H1 (cell line): ENCODE measurements at places on chromosomes 11 and 22.

DNA sequence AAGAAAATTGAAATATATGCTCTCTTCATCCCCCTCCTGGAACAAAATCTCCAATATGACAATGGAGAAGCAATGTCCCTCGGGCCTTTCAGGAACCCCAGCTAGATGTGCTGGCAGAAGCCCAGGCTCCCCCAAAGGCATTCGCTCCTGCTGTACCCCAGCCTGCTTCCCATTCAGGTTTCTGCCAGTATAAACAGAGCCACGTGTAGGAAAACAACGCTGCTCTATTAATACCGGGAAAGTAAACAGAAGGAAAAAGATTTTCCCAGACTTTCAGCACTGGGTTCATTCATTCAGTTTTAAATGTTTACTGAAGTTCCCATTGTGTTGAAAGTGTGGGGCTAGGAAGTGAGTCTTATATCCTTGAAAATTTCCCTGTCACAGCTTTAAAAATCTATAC, 147.1 kb downstream of the CADM1 start:
- no peak for DNase-seq
- H3K4me1 ChIP-seq = no peaks in the 10 kb centered on the region
- H3K27ac ChIP-seq = no peak overlapping the region

DNA sequence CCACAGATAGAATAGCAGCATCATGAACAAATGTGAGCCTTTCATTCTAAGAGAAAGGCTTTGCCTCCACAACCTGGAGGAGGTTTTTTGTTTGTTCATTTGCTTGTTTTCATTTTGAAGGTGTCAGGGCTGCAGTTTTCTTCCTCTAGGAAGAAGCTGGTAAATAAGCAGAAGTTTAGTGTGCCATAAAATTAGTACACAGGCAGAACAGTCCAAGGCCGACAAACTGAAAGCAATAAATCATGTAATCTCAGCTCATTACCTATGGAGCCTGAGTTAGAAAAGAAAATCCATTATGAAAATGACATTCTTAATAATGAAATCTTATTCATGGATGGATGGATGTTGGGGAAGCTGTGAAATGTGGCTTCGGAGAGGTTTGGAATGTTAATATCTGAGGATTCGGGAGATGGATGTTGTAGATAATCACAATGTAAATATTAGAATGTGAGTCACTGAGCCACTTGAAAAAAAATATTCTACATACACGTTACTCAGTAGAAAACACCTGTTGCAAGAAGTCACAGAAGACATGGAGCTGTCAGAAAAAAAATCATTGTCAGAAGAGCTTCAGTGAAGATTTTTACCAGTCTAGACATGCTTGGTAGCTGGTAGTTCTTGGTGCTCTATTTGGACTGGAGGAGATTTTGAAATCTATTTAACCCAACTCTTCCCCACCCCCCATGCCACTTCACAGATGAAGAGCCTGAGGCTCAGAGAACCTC, 15.0 kb upstream of the ZDHHC13 start:
- DNase-seq = no peak
- no peak overlapping the region for H3K4me3 ChIP-seq
- H3K27ac ChIP-seq = no peak overlapping the region
- H3K4me1 ChIP-seq = 0 out of 2 replicates have a peak, but pooled peaks cover 6% of the 10 kb centered on the region
- no peaks in the 10 kb centered on the region for H3K36me3 ChIP-seq

GRCh38 chr11:27933992-27934829, 173.7 kb downstream of the KIF18A start:
- H3K4me1 ChIP-seq = no peaks in the 10 kb centered on the region
- no peaks in the 10 kb centered on the region for H3K36me3 ChIP-seq
- peak; percentile 59 for DNase-seq
- no peak overlapping the region for H3K27ac ChIP-seq
- no peaks in the 10 kb centered on the region for H3K27me3 ChIP-seq

- no peak overlapping the region for H3K27ac ChIP-seq
- H3K36me3 ChIP-seq = no peaks in the 10 kb centered on the region
- no peak overlapping the region for H3K4me3 ChIP-seq
- peaks cover 5% of the 10 kb centered on the region for H3K4me1 ChIP-seq
- DNase-seq = peak; percentile 58
These were observed 17.5 kb downstream of the ATG16L2 start for GRCh38 chr11:72831521-72832300.

DNA sequence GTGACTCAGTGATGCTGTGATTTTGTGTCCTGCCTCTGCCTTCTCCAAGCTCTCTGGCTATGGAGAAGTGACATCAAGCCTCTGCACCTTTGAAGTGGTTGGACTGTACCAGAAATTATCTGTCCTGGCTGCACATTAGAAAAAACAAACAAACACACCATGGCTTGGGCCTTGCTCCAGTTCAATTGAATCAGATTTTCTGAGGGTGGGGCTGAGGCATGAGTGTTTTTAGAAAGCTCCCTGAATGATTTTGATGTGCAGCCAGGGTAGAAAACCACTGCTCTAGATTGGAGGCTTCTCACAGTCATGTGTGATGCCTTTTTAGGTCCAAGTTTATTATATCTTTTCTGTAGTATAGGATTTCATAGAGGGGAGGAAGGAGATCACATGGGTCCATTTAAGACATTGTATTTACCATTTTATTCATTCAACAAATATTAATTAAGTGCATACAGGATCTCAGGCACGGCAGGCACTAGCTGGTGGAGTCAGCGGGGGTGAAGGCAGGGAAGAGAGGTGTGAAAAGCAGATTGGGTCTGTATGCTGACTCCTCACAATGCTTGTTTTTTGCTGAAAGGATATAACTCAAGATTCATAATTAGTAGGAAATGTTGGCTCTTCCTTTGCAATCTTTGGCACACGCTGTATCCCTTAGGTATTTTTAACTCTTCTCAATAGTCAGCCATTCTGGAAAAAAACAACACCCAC, 7.1 kb upstream of the VSTM5 start:
- H3K27me3 ChIP-seq = no peaks in the 10 kb centered on the region
- DNase-seq = no peak
- H3K27ac ChIP-seq = no peak overlapping the region
- H3K4me1 ChIP-seq = peaks cover 6% of the 10 kb centered on the region; the same call in 1 of the 2 replicates
- no peaks in the 10 kb centered on the region for H3K36me3 ChIP-seq

- H3K4me1 ChIP-seq = no peaks in the 10 kb centered on the region
- H3K4me3 ChIP-seq = no peak overlapping the region
- H3K27ac ChIP-seq = no peak overlapping the region
- no peaks in the 10 kb centered on the region for H3K27me3 ChIP-seq
These were observed 1.3 kb upstream of the ISX start for GRCh38 chr22:35064664-35065063.

DNA sequence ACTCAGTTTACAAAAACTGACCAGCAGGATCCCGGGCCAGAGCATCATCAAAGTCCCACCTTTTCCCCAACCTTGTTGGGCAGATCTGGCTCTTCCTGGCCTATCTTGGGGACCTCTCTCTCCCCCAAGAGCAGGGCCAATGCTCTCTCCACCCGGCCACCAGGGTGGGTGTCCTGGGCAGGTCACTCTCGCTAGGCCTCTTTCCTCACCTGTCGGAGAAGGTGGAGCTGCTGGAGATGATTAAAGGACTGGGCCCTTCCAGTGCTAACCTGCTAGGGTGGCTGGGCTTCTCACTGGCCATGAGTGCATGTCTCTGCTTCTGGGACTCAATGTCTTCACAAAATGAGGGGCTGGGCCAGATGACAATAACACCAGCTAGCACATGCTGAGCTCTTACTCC, 2.9 kb upstream of the CAPN5 start:
- H3K4me3 ChIP-seq = no peak overlapping the region
- H3K27me3 ChIP-seq = peaks cover 3% of the 10 kb centered on the region; the same call in 1 of the 2 replicates
- no peak overlapping the region for H3K27ac ChIP-seq
- H3K4me1 ChIP-seq = no peaks in the 10 kb centered on the region
- H3K36me3 ChIP-seq = no peaks in the 10 kb centered on the region
- no peak for DNase-seq

DNA sequence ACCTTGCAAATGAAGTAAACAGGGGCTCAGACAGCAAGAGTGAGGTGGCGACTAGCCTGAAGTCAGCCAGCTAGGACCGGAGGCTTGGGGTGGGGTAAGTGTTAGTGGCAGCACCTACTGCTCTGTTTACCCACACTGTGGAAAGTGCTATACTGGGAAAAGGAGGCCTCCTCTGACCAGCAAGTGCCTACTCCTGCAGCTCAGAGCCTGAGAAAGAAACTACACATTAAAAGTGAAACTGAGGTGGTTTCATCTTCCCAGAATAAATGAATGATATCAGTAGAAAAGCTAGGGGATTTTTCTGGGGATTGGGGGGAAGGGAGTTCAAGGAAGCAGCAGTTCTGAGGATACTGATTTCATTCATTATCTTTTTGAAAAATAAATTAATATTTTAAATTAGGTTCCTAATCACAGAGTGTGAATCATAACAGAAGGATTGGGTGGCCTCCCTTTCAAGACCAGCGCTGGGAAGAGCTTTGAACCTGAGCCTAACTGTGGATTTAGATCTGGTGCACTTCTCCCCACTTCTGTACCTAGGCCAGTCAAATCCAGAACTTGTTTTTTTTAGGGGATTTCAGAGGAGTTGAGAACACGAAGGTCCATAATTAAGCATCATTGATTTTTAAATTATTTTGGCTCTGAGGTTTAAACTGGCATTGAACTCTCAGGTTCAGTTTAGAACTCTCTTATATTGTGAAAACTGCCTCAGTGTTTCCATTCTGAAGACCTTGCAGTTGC, 48.1 kb upstream of the GRAMD1B start:
- H3K4me3 ChIP-seq = no peak overlapping the region
- H3K27ac ChIP-seq = no peak overlapping the region
- H3K4me1 ChIP-seq = peaks cover 9% of the 10 kb centered on the region
- no peaks in the 10 kb centered on the region for H3K27me3 ChIP-seq
- H3K36me3 ChIP-seq = no peaks in the 10 kb centered on the region

- DNase-seq = peak; percentile 67
- H3K36me3 ChIP-seq = no peaks in the 10 kb centered on the region
- H3K27me3 ChIP-seq = peaks cover 34% of the 10 kb centered on the region
- H3K27ac ChIP-seq = no peak overlapping the region
- peaks cover 27% of the 10 kb centered on the region for H3K4me1 ChIP-seq
- H3K4me3 ChIP-seq = peak overlapping the region; percentile 73
These were observed 471 bp upstream of the AHNAK start for GRCh38 chr11:62546929-62547625.

DNA sequence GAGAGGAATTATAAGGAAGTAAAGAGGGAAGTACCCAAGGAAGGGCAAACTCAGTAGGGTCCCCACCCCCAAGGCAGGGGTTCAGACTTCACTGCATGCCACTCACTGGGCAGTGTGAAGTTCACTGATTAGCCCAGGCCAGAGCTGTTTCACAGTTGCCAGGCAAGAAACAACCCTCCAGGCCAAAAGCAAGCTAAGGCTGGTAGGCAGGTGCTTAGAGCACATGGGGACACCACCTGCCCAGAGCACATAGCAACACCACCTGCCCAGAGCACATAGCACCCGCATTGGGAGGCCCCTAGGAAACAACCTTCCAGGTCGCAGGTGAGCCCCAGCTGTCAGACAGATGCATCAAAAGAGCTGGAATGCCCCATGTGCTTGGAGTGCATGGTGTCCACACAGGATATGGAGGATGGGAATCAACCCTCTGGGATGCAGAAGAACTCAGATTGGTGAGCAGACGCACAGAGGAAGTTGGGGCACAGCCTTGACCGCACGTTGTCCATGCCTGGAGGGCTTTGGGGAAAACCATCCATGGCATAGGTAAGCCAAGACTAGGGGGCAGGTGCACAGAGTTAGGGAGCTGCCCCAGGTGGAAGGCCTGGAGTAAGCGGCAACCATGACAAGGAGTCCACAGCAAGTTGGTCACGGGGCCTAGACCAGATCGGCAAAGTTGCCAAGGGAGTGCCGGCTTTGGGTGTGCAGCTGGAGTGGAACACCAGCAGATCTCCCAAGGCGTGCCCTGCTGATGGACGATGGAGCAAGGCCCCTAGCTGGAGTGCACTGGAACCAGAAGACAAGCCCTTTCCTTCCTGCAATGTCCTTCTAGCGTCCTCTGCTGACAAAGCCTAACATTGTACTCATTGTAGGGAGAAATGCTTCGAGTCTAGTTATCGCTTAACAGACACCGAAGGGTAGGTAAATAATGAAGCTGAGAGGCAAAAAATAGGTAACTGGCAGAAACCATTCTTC, 7.8 kb upstream of the TMEM216 start:
- no peaks in the 10 kb centered on the region for H3K36me3 ChIP-seq
- H3K27me3 ChIP-seq = no peaks in the 10 kb centered on the region
- DNase-seq = peak; percentile 53

DNA sequence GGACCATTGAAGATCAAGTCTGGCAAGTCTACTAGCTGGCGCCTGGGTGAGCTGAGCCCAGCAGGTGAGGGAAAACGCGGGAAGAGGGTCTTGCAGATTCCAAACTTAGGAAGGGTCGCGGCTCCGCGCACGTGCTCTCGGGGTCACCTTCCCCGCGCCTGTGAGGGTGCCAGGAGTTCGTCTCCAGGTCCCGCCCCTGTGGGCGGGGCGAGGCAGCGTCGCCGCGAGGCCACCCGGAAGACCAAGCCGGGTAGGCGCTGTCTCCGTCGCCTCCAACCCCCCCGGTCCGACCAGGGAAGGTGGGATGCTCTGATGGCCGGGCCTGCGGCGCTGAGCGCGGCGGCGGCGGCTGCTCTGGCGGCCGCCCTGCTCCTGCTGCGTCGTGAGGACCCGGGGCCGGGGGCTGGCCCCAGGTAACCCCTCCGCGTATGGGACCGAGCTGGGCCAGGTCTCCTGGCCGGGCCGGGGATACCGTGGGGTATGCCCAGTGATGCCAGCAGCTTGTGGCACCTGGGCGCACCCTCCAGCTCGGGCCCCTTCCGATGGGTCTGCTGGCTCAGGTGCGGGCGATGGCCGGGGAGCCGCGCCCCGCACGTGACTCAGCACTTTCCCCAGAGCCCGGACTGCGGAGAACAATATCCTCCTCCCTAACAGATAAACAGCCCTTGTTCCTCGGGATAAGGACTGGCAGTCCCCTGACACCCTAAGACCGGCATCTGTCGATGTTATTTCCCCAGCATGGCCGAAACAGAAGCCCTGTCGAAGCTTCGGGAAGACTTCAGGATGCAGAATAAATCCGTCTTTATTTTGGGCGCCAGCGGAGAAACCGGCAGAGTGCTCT, at the start of gene HTATIP2:
HTATIP2 (plus strand) TSS at position 215 of the 841 bp plus-strand sequence; CDS start at position 739, 524 bp downstream.
- H3K27me3 ChIP-seq = peaks cover 19% of the 10 kb centered on the region
- H3K27ac ChIP-seq = no peak within 1 kb of the TSS
- H3K4me1 ChIP-seq = peaks cover 5% of the 10 kb centered on the region
- peak within 1 kb of the TSS; percentile 52 for H3K4me3 ChIP-seq
- peaks cover 3% of the 10 kb centered on the region; the same call in 1 of the 2 replicates for H3K36me3 ChIP-seq

- H3K27me3 ChIP-seq = no peaks in the 10 kb centered on the region
- H3K36me3 ChIP-seq = no peaks in the 10 kb centered on the region
- no peak overlapping the region for H3K4me3 ChIP-seq
These were observed 51.5 kb downstream of the CCDC15 start for GRCh38 chr11:125005491-125005890.

DNA sequence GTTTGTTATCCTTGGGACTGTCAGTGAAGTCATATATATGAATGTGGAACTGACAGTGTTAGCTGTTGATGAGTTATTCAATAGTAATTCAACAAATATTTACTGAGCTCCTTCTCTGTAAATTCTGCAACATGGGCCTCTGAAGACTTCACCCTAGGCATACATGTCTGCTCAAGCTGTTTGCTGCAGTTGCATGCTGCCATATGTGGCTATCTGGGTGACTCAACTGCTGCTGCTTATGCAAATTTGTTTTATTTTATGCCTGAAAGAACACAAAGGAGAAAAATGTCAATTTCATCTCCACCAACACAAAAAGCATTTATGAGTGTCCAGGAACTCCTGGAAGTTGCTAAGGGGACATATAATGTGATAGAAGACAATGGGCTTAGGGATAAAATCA, 417.6 kb downstream of the AASDHPPT start:
- no peak overlapping the region for H3K4me3 ChIP-seq
- no peak for DNase-seq
- H3K36me3 ChIP-seq = no peaks in the 10 kb centered on the region
- no peak overlapping the region for H3K27ac ChIP-seq

GRCh38 chr11:103085758-103086365, 6.1 kb downstream of the DCUN1D5 start:
- H3K27me3 ChIP-seq = no peaks in the 10 kb centered on the region
- no peak overlapping the region for H3K4me3 ChIP-seq
- no peaks in the 10 kb centered on the region for H3K4me1 ChIP-seq
- H3K27ac ChIP-seq = no peak overlapping the region
- DNase-seq = no peak
- H3K36me3 ChIP-seq = peaks cover 28% of the 10 kb centered on the region
